ENCODE measurements at places on chromosomes 5 and 9.

DNA sequence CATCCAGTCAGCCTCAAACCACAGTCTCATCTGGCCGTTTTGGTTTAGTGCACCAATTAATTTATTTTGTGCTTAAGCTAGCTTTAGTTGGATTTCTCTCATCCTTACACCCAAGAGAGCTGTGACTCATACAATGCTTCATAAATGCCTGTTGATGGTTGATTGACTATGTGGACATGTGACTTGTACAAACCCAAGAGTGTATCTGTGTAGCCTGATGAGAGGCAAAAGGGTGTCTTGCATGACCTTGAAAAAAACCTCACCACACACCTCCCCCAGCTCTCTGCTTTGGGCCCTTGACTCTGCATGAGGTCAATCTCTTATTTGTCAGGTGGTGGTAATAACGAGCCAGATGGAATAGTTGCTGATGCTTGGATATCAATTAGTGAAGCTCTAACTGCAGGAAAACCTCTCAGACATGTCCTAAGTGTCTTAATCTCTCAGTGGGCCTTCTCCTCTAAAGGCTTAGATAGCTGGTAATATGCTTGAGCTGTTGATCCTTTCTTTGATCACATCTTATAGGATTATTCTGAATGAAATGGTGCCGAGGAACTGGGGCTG lies 10.6 kb upstream of the GLRA1 start:
- no peak for DNase-seq

DNA sequence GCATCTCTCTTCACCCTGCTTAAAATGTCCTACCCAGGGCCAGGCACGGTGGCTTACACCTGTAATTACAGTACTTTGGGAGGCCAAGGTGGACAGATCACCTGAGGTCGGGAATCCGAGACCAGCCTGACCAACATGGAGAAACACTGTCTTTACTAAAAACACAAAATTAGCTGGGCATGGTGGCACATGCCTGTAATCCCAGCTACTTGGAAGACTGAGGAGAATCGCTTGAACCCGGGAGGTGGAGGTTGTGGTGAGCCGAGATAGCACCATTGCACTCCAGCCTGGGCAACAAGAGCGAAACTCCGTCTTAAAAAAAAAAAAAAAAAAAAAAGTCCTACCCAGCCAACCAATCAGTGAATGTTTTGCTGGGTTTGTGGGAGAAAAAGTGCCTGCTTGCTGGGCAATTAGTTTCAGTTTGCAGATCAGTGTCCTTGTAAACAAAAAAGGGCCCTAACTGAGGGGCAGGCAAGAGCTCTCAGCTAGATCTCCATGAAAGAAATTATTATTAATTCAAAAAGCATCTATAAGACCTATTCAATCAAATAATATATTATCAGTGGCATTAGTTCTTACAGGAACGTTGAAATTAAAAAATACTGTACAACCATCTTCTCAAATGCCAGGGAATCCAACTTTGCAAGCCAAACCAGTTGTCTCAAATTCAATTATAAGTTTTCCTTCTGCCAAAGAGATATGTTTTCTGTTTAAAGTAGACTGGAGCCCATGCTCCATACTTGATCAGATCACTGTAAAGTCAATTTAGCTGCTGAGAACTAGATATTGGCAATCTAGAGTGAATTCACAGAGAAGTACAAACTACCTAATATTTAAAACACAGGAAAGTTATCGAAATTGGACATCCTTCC lies 3.9 kb downstream of the MEGF9 start:
- no peak for DNase-seq

DNA sequence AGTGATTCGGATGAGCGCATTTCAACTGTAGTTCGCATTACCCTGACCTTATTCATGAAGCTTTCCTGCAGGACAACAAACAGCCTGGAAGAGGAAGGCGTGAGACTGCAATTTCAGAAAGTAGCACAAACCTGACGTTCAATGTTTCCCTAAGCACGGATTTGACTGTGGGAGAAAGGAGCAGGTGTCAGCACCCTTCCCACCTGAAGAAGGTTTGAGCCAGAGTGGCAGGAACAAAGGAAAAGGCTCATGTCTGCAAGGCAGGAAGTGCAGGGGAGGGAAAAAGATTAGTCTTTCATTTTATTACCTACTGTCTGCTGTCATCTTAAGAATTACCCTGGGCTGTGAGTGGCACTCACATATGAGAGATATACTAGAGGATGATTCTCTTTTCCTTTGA lies 114.0 kb downstream of the MED10 start:
- no peak for DNase-seq

DNA sequence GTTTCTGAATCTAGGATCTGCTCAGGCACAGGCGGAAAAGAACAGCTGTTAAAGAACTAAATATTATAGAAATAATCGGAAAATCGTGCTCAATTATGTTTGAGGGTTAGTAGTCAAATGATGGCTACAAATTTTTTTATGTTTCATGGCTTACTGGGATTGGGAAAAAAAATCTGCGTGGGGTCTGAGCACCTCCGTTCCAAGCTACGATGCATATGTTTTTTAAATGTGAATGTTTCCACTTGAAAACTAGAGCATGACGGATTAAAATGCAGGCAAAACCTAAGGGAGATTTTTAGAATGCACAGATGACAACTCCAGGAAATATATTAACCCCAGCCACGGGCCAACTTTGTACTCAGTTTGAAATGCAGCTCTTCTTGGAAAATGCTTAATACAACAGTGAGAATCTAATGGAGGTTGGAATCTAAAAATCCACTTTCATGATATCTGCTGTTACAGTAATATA lies 5.3 kb downstream of the OTP start:
- DNase-seq = no peak

DNA sequence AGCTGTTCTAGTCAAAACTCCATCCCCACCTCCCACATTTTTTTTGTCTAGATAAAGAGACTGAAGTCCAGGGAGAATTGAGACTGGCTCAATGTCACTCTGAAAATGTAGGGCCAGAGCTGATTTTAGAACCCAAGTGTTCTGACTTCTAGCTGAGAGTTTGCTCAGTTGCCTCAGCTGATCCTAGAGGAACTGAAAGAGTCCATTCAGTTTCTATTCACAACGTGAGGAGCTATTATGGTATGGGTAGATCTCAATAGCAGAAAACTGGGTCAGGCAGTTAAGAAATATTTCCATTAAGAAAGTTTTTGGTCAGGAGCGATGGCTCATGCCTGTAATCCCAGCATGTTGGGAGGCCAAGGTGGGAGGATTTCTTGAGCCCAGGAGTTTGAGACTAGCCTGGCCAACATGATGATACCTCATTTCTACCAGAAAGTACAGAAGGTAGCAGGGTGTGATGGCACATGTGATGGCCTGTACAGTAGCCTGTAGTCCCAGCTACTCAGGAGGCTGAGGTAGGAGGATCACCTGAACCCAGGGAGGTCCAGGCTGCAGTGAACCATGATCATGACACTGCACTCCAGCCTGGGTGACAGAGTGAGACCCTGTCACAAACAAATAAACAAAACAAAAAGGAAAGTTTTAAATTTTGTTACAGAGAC lies 61.7 kb downstream of the GLRA1 start:
- DNase-seq = no peak
